SK-N-SH (cell line): ENCODE measurements at places on chromosomes 1 and 21. TPM values are rescaled to one million over a fixed set of nuclear protein-coding genes. Genes with fewer than 3 reads are reported as not detected.

The ARHGEF2 gene
- polyA plus RNA-seq, result 32.4 and 50.8 TPM in 2 replicates

The AVPR1B gene
- polyA plus RNA-seq, result not detected in 2 replicates

The LRRC39 gene
- polyA plus RNA-seq, result 1.6 and 3.0 TPM in 2 replicates

The TNFSF18 gene
- polyA plus RNA-seq, result 1.2 and 2.8 TPM in 2 replicates

The NCF2 gene
- 2.0 and 6.0 TPM in 2 replicates for polyA plus RNA-seq

The OR2T2 gene
- polyA plus RNA-seq, result not detected in 2 replicates
